Right lobe of liver (tissue), 6 donors: ENCODE measurements at places on chromosomes 12 and 14. TPM values are rescaled to one million over a fixed set of nuclear protein-coding genes. Genes with fewer than 3 reads are reported as not detected.

The NCAPD2 gene
- 8.4 TPM for total RNA-seq

The TAS2R14 gene
- total RNA-seq: 3.7 TPM

The ESRRB gene
- total RNA-seq: 0.17 TPM

The SLC15A5 gene
- not detected for total RNA-seq

The PRIMA1 gene
- total RNA-seq: 0.46 TPM

The PKP2 gene
- 23.1 TPM for total RNA-seq

The OR4N2 gene
- total RNA-seq: not detected

The SYT1 gene
- total RNA-seq: 0.35 TPM

The SOX5 gene
- 19.6 TPM for total RNA-seq

The APOF gene
- total RNA-seq: 256 TPM

The TRIM9 gene
- 0.31 TPM for total RNA-seq

GRCh38 chr12:5488626-5488955 lies 56.7 kb downstream of the NTF3 start:
- H3K36me3 ChIP-seq: no peaks in the 10 kb centered on the region
- DNase-seq: no peak
- no peaks in the 10 kb centered on the region for H3K4me1 ChIP-seq
- H3K4me3 ChIP-seq: no peak overlapping the region
- no peaks in the 10 kb centered on the region for H3K27me3 ChIP-seq

DNA sequence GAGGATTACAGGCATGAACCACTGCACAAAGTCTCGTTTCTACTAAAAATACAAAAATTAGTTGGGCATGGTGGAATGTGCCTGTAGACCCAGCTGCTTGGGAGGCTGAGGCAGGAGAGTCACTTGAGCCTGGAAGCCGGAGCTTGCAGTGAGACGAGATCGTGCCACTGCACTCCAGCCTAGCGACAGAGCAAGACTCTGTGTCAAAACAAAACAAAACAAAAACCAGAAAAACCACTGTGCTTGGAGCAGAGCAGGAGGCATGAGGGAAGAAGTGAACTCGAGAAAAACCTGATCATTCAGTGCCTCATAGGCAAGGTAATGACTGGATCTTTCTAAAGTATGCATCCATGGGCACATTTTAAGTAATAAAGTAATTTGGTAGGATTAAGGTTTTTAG lies 487.8 kb downstream of the KCNH5 start:
- H3K36me3 ChIP-seq: no peaks in the 10 kb centered on the region
- H3K4me1 ChIP-seq: no peaks in the 10 kb centered on the region
- no peaks in the 10 kb centered on the region for H3K27me3 ChIP-seq
- H3K27ac ChIP-seq: no peak overlapping the region
- DNase-seq: no peak

DNA sequence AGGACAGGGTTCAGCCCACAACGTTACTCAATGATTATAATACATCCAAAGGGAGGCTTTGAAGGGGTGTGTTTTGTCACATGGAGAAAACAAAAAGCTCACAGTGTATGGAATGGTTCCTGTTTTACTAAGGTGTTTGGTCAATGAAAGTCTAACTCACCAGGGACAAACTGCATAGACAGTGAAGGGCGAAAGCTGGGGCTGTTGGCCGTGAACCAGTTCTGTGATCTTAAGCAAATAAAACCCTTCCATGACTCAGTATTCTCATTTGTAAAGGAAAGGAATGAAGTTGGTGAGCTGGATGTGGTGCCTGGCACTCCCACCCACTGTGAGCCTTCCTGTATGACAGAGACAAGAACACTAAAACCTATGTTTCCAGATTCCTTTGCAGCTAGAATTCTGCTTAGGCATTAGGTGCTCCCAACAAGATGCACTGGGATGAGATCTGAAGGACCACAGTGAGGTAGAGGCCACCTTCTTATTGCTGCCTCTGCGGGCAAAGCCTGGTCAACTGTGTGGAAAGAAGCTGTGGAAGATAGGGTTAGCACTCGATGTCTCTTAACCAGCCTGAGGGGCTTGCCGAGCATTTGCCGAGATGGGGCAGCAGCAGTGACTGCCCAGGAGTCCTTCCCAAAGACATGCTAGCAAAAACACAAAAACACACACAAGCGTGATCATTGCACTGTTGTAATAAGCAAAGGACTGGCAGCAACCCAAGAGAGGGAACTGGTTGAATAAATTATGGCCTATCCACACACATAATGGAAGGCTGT lies 48.5 kb downstream of the VCPKMT start:
- peak overlapping the region; percentile 48 for H3K27ac ChIP-seq
- no peaks in the 10 kb centered on the region for H3K27me3 ChIP-seq
- H3K4me1 ChIP-seq: peaks cover 14% of the 10 kb centered on the region
- H3K4me3 ChIP-seq: no peak overlapping the region
- H3K36me3 ChIP-seq: no peaks in the 10 kb centered on the region
- DNase-seq: peak; percentile 64

DNA sequence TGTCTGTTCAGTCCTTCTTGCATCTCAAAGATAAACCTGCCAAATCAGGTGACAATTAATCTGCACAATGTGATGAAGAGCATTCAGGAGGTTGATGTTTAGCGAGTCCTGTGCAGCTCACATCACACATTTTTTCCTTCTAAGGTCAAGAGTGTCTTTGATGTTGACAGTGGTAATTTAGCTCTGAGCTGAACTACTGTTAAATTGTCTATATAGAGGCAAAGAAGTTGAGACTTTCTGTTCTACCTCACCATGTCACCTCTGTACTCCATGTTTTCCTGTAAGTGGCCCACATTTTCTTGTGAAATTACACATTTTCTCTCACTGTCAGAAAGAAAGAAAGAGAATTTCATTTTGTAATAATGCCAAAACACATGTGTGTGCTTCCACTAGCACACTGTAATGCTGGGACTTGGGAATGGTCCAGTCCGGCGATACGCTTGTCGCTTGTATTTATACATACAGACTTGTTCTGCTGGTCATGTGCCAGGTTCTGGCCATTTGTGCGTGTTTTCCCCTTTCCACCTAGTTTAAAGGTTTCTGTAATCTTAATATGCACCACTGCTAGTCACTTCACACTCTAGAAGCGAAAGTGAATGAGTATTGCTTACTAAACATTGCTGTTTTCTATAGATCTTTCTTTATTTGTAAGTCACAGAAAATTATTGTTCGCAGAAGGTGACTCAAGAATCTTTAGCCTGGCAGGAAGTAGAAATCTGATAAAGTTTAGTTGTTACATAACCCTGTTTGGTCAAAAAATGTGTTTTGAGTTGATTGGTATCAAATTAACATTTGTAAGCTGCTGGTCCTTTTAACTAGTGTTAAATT lies 328.9 kb downstream of the TMTC2 start:
- H3K27ac ChIP-seq: no peak overlapping the region
- no peak for DNase-seq
- no peaks in the 10 kb centered on the region for H3K27me3 ChIP-seq
- no peaks in the 10 kb centered on the region for H3K36me3 ChIP-seq
- H3K4me1 ChIP-seq: no peaks in the 10 kb centered on the region
- no peak overlapping the region for H3K4me3 ChIP-seq

DNA sequence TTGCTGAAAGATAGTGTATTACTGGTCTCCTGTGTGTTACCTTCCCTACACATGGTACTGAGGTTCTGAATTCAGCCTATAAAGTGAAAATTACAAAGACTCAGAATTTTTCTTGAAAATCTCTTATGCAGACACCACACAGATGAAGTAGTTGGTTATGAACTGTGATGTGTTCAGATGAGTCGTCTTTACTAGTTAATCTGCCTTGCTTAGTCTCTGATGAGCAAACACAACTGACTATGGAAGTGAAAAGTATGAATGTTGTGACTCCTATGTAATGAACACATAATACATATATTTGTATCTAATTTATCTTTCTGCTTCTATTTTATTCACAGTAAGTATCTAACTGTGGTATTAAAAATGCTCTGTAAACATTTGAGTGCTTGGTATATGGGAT lies 4.7 kb downstream of the MTERF2 start:
- no peaks in the 10 kb centered on the region for H3K36me3 ChIP-seq
- H3K27me3 ChIP-seq: no peaks in the 10 kb centered on the region
- no peak overlapping the region for H3K27ac ChIP-seq
- no peak for DNase-seq
- peaks cover 40% of the 10 kb centered on the region for H3K4me1 ChIP-seq
- no peak overlapping the region for H3K4me3 ChIP-seq

GRCh38 chr12:99009654-99010296 lies 364.7 kb downstream of the APAF1 start:
- H3K4me3 ChIP-seq: no peak overlapping the region
- H3K4me1 ChIP-seq: no peaks in the 10 kb centered on the region
- DNase-seq: no peak
- no peaks in the 10 kb centered on the region for H3K27me3 ChIP-seq

DNA sequence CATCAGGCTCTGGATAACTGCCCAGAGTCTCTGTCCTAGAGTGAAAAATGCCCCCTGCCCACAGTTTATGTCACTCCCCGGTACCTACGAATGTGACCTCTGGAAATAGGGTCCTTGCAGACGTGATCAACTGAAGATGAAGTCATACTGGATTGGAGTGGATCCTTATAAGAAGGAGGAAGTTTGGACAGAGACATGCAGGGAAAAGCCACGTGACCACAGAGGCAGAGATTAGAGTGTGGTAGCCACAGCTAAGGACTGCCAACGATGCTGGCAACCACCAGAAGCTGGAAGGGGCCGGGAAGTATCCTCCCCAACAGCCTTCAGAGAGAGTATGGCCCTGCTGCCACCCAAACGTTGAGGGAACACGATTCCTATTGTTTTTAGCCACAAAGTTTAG lies 101.2 kb upstream of the NCOR2 start:
- DNase-seq: no peak
- H3K27ac ChIP-seq: no peak overlapping the region
- no peaks in the 10 kb centered on the region for H3K36me3 ChIP-seq
- no peaks in the 10 kb centered on the region for H3K4me1 ChIP-seq
- H3K27me3 ChIP-seq: no peaks in the 10 kb centered on the region

- H3K27me3 ChIP-seq: no peaks in the 10 kb centered on the region
- no peaks in the 10 kb centered on the region for H3K4me1 ChIP-seq
Observed at GRCh38 chr12:25162866-25163265, 32.1 kb downstream of the DNAI7 start.

- H3K36me3 ChIP-seq: no peaks in the 10 kb centered on the region
- no peak for DNase-seq
- H3K27me3 ChIP-seq: no peaks in the 10 kb centered on the region
- H3K4me1 ChIP-seq: no peaks in the 10 kb centered on the region
- no peak overlapping the region for H3K27ac ChIP-seq
Observed at GRCh38 chr14:96751505-96751904, 45.7 kb upstream of the VRK1 start.

DNA sequence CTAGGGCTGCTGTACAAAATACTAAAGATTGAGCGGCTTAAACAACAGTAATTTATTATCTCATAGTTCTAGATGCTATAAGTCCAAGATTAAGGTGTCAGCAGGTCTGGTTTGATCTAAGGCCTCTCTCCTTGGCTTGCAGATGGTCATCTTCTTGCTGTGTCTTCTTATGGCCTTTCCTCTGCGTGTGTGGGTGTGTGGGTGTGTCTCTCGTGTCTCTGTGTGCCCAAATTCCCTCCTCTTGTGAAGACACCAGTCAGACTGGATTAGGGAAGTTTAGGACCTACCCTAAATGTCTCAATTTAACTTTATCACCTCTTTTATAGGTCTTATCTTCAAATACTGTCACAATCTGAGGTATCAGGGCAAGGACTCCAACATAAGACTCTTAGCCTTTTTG lies 28.3 kb downstream of the DDHD1 start:
- H3K27me3 ChIP-seq: no peaks in the 10 kb centered on the region
- H3K36me3 ChIP-seq: no peaks in the 10 kb centered on the region
- DNase-seq: no peak
- no peaks in the 10 kb centered on the region for H3K4me1 ChIP-seq
- H3K4me3 ChIP-seq: no peak overlapping the region

GRCh38 chr12:124862768-124863415 lies 772 bp downstream of the SCARB1 start:
- H3K27me3 ChIP-seq: no peaks in the 10 kb centered on the region
- DNase-seq: no peak
- peak overlapping the region; percentile 89 for H3K27ac ChIP-seq
- H3K4me1 ChIP-seq: peaks cover 4% of the 10 kb centered on the region
- H3K4me3 ChIP-seq: peak overlapping the region; percentile 81

DNA sequence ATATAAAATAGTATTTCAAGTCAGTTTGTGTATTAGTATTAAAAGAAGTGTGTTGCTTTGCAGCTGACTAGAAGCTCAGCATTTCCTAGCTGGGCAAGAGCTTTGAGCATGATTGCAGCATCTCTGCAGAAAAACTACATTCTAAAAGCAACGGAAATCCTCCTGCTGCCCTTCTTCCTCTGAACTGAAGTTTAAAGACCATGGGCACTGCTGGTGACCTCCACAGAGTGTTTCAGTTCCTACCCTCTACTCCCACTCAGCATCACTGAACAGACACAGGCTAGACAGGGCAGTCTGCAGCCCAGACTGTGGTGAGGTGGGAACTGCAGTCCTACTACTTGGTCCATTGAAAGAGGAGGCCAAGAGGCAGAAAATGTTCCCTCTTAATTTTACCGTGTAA lies 59.0 kb downstream of the FAR2 start:
- no peaks in the 10 kb centered on the region for H3K27me3 ChIP-seq
- no peaks in the 10 kb centered on the region for H3K36me3 ChIP-seq
- H3K4me1 ChIP-seq: no peaks in the 10 kb centered on the region
- no peak for DNase-seq
- no peak overlapping the region for H3K27ac ChIP-seq

- no peak for DNase-seq
- H3K36me3 ChIP-seq: no peaks in the 10 kb centered on the region
- no peaks in the 10 kb centered on the region for H3K4me1 ChIP-seq
- H3K27me3 ChIP-seq: no peaks in the 10 kb centered on the region
Observed at GRCh38 chr12:16613199-16613598, 7.2 kb upstream of the LMO3 start.

GRCh38 chr14:101328412-101329028 lies 232.8 kb upstream of the DIO3 start:
- DNase-seq: no peak
- H3K4me3 ChIP-seq: no peak overlapping the region
- H3K27ac ChIP-seq: peak overlapping the region; percentile 66
- H3K27me3 ChIP-seq: no peaks in the 10 kb centered on the region

GRCh38 chr12:4274396-4275015 lies 944 bp downstream of the CCND2 start:
- DNase-seq: no peak
- no peaks in the 10 kb centered on the region for H3K36me3 ChIP-seq
- H3K27ac ChIP-seq: peak overlapping the region; percentile 43
- H3K4me1 ChIP-seq: no peaks in the 10 kb centered on the region

GRCh38 chr14:80933686-80934085 lies 7.9 kb downstream of the CEP128 start:
- no peak overlapping the region for H3K27ac ChIP-seq
- no peak for DNase-seq
- H3K4me1 ChIP-seq: no peaks in the 10 kb centered on the region
- H3K4me3 ChIP-seq: no peak overlapping the region
- H3K36me3 ChIP-seq: no peaks in the 10 kb centered on the region

DNA sequence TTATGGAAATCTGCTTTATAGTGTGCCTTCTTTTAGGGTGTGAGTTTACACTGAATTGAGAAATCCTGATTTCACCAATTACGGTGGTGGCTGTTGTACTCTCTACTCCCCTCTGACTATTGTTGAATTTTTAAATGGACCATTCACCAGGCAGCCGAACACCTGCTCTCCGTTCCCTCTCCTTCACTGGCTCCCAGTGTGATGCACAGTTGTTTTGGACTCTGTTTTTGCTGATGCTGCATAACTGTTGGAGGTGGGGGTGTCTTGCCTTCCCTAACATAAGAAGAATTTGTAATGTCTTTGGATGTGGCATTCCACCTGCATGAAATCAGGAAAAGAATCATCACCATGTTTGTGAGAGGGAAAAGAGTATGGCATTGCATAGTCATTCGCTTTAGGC lies 341.2 kb downstream of the SNAPC1 start:
- H3K27ac ChIP-seq: no peak overlapping the region
- no peaks in the 10 kb centered on the region for H3K27me3 ChIP-seq
- no peak for DNase-seq
- no peaks in the 10 kb centered on the region for H3K36me3 ChIP-seq
- H3K4me1 ChIP-seq: no peaks in the 10 kb centered on the region
